ENCODE measurements at places on chromosomes 12 and 14.
A peak's percentile ranks its signal among the peaks of the same experiment; 100 is the strongest.

DNA sequence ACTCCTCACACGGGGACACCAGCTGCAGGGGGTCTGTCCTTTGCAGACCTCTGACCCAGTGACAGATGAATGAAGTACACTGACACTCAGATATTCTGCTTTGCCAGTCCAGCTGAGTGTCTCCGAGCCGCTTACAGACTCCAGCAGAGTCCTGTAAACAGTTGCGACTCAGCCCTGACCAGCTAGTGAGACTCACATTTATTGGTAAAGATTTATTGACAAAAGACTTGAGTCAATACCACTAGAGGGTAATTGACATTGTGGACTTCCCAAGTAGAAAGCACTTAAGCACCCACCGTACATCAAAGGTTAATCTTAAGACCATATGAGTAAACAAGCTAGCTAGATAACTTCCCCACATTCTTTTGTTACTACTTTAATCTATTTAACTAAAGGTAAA is 9.8 kb upstream of the FKBP4 start:
- DNase-seq, result no peak

DNA sequence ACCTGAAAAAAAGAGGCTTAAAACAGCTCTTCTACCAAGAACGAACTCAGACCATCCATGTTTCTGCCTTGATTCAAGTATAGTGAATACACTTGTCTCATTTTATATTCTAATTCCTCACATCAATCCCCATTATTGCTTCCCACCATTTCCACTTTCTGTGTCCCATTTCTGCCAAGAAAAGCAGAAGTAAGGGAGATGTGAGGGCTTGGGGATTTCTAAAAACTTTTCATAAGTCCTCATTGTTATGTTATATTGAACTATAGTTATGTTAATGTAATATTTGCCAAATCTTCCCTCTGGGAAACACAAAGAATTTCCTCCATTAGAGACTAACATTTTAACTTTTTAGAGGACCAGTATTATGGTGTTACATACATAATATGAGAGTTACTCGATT is 48.2 kb upstream of the PSMA6 start:
- no peak for DNase-seq

GRCh38 chr14:70919774-70920173 is 12.5 kb downstream of the PCNX1 start:
- DNase-seq, result no peak

DNA sequence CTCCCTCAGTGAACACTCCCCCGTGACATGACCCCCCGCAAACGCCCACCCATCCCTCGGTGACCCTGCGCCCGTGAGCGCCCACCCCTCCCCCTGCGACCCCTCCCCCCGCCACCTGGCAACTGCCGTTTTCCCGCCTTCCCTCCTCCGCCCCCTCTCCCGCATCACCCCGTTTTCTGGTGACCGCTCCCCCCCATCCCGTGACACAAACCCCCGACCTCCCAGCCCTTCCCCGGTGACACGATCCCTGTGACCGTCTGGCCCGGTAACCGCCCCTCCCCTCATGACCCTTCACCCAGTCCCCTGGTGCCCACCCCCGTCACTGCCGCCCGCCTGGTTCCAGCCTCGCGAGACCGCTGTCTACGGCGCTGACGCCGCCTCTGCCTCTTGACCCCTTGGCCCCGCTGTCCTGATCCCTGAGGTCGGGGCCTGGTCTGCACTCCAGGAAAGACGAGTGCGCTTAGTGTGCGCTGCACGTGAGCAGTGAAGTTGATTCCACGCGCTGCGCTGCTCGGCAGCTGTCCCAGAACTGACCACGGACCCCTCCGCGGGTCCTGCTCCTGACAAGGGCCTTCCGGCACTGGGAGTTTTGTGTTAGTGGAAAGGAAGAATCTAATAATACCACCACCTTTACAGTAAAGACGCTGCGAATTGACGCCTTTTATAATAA is 59.4 kb downstream of the DDX51 start:
- peak; percentile 12 for DNase-seq

DNA sequence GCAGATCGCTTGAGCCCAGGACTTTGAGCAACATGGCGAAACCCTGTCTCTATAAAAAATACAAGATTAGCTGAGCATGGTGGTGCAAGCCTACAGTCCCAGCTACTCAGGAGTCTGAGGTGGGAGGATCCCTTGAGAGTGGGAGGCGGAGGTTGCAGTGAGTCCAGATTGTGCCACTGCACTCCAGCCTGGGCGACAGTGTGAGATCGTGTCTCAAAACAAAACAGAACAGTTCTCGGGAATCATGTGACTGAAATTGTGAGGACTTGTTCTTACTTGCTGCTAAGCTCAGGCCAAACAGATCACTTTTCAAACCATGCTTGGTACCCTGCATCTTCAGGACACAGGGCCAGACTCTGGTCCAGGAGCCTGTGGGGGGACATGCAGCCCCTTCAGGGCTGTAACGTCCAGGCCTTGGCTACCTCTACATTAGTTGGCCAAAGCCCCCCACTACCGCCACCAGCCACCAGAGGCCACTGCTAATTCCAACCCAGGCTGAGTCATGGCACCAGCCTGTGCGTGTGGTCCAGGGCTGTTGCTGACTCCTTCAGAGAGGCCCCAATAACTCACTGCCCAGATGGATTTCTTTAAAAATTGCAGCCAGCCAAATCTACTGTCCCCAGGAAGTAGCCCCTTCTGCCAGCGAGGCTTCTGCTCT is 33.4 kb upstream of the SYNDIG1L start:
- DNase-seq, result no peak

Measured in stimulated activated CD8-positive, alpha-beta memory T cell treated with anti-CD3 and anti-CD28 coated beads, Interleukin-7, amount 100 ng/mL, for 1 hour (primary cell).